D341Med (cell line): ENCODE measurements at places on chromosomes 7 and 10.

DNA sequence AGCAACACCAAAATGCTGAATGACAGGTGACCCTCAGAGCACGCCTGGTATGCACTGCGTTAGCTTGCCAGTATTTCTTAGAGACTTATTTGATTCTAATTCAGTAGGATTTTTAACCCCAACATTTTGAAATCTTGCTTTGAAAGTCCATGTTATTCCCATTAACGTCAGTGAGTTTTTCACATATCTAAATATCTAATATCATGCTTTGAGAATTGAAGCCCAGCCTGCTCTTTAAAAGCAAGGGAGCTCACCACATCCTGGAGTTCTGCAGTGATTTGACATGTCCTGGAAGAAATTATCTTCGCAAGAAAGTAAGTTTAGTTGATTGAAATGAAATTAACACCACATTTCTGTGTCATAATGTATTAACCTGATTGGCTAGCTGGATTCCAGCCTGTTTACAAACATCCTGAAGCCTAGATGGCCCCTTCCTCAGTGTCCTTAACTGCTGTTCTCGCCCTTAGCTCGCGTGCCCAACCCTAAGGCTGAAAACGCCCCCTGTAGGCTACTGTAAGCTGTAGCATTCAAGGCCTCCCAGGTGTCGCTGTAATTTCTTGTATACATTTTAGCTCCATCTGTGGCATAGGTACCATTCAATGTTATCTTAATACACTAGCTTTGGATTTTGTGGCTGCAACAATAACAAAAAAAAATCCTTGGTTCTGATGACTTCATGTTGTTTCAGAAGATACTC is 191.5 kb downstream of the MGMT start:
- DNase-seq: peak; percentile 57

DNA sequence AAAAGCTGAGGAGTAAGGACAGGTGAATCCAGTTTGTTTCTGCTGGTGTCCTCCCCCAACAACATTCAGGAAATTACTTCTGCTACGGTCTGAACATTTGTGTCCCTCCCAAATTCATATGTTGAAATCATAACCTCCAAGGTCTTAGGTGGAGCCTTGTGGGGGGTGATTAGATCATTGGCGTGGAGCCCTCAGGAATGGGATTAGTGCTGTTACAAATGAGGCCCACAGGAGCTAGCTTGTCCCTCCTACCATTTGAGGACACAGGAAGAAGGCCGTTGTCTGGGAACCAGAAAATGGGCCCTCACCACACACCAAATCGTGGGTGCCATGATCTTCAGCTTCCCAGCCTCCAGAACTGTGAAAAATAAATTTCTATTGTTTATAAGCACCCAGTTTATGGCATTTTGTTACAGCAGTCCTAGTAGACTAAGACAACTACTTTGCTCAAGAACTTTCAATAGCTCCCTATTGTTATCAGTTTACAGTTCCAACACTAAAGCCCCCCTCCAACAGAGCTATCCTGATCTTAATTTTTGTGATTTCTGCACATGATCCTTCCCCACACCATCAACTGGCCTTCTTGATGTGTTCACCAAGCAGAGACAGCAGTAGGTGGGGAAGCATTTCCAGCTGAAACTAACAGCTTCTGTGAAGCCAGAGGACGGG is 2.1 kb upstream of the LRMDA start:
- DNase-seq: no peak

- DNase-seq: no peak
Observed at GRCh38 chr10:86824151-86824550, 67.7 kb downstream of the BMPR1A start.

- no peak for DNase-seq
Observed at GRCh38 chr7:24828891-24829661, 71.8 kb upstream of the GSDME start.
